ENCODE measurements at places on chromosomes 3 and 15. TPM values are rescaled to one million over a fixed set of nuclear protein-coding genes. Genes with fewer than 3 reads are reported as not detected.

Gene GPR62
- not detected for total RNA-seq

DNA sequence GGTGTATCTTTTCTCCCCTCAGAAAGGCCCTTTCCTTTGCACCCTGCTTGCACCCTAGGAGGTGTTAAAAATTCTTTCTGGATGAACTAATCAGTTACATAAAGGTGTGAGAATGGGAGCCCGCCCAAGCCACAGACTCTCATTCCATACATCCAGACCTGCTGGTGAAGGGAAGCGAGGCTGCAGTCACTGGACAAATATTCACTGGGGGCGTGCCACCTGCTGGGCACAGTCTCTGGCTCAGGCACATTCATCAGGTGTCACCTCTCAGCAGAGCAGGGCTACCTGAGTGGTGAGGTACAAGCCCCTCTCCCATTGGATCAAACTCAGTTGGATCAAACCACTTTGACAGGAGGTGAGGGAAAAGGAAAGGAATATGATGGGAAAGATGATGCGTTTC, 52.0 kb downstream of the NTRK3 start:
- peaks cover 5% of the 10 kb centered on the region for H3K4me1 ChIP-seq
- DNase-seq: no peak
- H3K36me3 ChIP-seq: no peaks in the 10 kb centered on the region
- H3K27ac ChIP-seq: no peak overlapping the region
- H3K27me3 ChIP-seq: no peaks in the 10 kb centered on the region

GRCh38 chr3:120956143-120956542, 48.1 kb downstream of the STXBP5L start:
- DNase-seq: no peak
- H3K4me1 ChIP-seq: no peaks in the 10 kb centered on the region
- H3K4me3 ChIP-seq: no peak overlapping the region
- no peaks in the 10 kb centered on the region for H3K36me3 ChIP-seq

DNA sequence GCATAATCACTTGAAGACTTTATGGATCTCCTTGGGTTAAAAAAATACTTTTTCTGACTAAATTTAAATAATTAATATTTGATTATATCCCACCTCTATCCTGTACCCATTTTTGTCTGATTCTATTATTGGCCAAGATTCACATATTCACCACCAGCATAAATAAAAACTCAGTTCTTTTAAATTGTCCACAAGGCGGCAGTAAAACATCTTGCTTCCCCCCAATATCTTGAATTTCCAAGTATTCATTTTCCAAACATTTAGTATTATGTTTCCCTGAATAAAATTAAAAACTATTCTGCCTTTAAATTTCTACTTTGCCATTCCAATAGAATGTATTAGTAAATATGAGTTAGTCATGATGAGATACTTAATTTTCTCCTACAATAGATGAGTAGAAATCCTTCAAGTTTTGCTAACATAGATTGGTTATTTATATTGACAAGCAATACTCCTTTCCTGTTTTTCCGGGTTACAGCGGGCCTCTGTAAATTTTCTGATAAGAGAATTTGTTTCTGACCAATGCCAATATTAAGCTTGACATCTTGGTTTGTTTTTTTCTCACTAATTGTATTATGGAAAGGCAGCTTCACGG, 218.7 kb upstream of the MDFIC2 start:
- no peaks in the 10 kb centered on the region for H3K36me3 ChIP-seq
- no peak for DNase-seq
- H3K27me3 ChIP-seq: no peaks in the 10 kb centered on the region
- peaks cover 2% of the 10 kb centered on the region for H3K4me1 ChIP-seq

Gene PLS1
- 1.0 TPM for total RNA-seq
